ENCODE measurements at places on chromosomes 2 and 18. TPM values are rescaled to one million over a fixed set of nuclear protein-coding genes. Genes with fewer than 3 reads are reported as not detected.

DNA sequence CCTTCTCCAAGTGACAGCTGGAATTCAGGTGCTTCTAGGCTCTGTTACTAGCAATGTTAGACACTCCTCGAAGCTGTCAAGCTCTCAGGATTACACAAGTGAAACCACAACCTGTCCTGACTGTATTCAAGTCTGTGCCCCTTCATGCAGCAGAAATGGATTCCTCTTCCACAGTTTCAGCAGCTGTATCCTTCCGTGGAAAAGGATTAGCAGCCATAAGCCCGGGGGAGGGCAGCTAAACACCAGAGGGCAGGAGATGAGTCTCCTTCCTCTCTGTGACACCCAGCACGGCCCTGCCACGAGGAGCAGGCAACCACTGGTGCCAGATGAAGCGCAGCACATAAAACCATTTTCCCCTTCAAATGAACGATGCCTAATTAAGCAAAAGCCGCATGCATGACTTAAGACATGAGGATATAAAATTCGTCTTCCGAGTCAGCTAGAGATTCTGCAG lies 1.2 kb downstream of the ST3GAL5 start:
- H3K27ac ChIP-seq, result no peak overlapping the region
- peaks cover 29% of the 10 kb centered on the region for H3K27me3 ChIP-seq
- H3K4me1 ChIP-seq, result peaks cover 33% of the 10 kb centered on the region
- peaks cover 9% of the 10 kb centered on the region for H3K36me3 ChIP-seq
- H3K4me3 ChIP-seq, result peak overlapping the region; percentile 76

DNA sequence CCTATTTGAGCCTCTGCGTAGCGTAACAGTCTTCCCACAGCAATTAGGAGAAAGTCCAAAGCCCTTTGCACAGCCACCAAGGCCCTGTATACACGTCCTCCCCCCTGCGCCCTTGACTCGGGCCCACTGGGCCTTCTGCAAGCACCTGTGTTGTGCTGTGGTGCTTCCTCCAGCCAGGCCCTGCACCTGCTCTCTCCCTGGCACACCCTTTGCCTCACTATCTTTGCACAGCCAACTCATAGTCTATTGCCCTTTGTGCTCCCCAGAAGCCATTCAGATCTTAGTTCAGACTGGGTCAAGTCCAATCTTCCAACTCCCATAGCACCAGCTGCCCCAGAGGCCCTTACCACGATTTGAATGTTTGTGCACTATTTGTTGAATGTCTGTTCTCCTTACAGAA lies 271.6 kb upstream of the MGAT5 start:
- no peak for DNase-seq
- no peak overlapping the region for H3K27ac ChIP-seq
- 0 out of 2 replicates have a peak, but pooled peaks cover 3% of the 10 kb centered on the region for H3K36me3 ChIP-seq

- no peak overlapping the region for H3K4me3 ChIP-seq
- no peaks in the 10 kb centered on the region for H3K36me3 ChIP-seq
- H3K27ac ChIP-seq, result no peak overlapping the region
- no peaks in the 10 kb centered on the region for H3K27me3 ChIP-seq
These were observed 124.0 kb downstream of the PRELID3A start for GRCh38 chr18:12531749-12532148.

GRCh38 chr2:239258248-239258647 lies 142.6 kb downstream of the HDAC4 start:
- H3K27me3 ChIP-seq, result no peaks in the 10 kb centered on the region
- no peak overlapping the region for H3K27ac ChIP-seq
- no peak for DNase-seq
- H3K4me3 ChIP-seq, result no peak overlapping the region
- peaks cover 34% of the 10 kb centered on the region for H3K4me1 ChIP-seq
- peaks cover 19% of the 10 kb centered on the region for H3K36me3 ChIP-seq

DNA sequence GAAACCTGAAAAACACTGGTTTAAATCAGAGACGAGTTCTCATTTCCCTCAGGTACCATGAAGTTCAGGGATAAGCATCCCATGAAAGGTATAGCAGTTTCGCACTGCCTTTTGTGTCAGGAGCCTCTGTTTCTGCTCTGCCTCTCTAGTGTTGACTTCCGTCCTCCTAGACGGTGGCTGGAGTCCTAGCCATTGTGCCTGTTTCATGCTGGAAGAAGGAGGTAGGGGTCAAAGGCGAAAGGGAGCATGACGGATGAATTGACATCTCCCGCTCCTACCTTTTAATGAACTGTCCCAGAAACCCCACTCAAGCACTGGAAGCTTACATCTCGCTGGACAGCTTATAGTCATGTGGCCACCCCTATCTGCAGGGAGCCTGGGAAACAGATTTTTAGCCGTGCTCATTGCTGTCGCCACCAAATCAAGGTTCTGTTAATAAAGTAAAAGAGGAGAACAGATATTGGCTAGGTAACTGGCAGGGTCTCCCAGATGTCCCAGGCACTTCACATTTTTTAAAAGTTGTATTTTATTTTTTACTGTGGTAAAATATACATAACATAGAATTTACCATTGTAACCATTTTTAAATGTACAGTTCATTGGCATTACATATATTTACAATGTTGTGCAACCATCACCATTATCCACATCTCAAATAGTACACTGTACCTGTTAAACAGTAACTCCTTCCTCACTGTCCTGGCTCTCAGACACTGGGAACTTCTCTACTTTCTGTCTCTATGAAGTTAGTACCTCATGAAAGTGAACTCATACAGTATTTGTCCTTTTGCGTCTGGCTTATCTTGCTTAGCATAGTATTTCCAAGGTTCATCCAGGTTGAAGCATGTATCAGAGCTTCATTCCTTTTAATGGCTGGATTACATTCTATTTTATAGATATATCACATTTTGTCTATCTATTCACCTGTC lies 55.0 kb upstream of the CTLA4 start:
- no peak for DNase-seq
- no peak overlapping the region for H3K27ac ChIP-seq
- peaks cover 11% of the 10 kb centered on the region for H3K4me1 ChIP-seq
- H3K4me3 ChIP-seq, result no peak overlapping the region
- no peaks in the 10 kb centered on the region for H3K36me3 ChIP-seq

DNA sequence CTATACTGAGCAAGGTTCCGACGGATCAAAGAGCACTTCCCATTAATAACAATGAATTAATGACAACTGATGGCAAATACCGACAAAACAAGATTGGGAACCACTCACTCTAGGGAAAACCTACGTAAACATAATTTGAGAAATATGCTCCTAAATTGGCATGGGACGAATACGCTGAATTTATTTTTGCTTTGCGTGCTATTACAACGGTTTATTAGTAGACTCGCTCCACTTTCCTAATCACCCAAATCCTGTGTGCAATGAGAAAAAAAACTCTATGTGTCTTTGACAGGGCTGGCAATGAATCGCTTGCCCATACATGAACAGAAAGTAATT lies 536 bp upstream of the SLC25A12 start:
- no peak overlapping the region for H3K27ac ChIP-seq
- DNase-seq, result no peak
- peak overlapping the region; percentile 93 for H3K4me3 ChIP-seq
- H3K36me3 ChIP-seq, result peaks cover 8% of the 10 kb centered on the region

The SP140 gene
- 0.16 TPM for total RNA-seq

DNA sequence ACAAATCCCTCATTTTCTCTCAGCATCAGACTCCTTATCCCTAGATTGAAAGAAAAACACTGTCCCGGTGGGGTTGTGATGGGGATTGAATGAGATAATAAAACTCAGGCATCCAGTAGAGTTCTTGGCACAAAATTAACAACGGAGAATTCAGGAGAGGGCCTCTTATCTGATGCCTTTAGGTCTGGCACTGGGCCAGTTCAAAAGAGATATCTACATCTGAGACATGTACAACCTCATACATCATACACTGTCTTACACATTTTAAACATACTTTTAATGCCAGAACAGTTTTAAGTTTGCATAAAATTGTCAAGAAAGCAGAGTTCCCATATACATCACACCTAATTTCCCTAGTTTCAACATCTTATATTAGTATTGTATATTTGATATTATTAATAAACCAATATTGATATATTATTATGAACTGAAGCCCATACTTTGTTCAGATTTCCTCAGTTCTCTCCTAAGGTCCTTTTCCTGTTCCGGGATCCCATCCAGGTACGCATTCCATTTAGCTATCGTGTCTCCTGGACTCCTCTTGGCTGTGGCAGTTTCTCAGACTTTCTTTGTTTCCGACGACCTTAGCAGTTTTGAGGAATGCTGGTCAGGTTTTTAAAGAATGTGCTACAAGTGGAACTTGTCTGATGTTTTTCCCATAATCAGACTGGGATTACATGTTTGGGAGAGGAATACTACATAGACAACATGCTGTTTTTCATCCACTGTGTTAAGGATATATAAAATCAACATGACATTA lies 27.8 kb downstream of the NXPH2 start:
- no peak overlapping the region for H3K4me3 ChIP-seq
- H3K36me3 ChIP-seq, result peaks cover 4% of the 10 kb centered on the region
- no peak for DNase-seq
- H3K27me3 ChIP-seq, result no peaks in the 10 kb centered on the region
- H3K27ac ChIP-seq, result no peak overlapping the region
- peaks cover 19% of the 10 kb centered on the region for H3K4me1 ChIP-seq

DNA sequence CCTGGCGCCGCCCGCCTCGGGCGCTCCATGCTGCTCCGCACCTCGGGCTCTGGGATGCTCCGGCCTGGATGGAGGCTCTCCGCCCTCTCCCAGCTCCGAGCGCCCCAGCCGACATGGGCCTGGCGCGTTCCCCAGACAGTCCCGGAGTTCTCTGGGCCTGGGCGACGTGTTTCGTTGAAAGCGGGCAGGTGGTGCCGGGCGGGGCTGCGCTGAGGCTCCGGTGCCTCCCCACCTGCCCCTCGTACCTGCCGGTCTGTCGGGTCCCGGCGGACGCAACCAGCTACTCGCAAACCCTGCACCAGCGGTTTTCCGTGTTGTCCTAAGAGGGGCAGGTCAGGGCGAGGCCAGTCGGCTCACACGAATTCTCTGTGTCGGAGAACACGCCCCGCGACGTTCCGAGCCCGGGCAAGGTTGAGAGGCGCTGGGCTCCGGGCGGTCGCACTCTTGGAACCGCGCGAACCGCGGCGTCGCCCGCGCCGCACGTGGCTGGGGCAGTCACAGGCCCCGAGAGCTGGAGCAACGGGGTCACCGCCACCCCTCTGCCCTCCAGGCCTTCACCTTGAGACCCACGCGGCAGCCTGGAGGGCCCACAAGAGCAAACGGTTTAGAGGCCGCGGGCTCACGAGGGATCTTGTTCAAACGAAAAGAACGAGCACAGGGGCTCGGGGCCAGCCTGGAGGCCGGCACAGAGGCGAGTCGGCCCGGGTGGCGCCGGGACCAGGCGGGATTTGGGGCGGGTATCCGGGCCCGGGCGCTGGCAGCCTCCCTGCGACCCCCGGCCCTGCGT lies 4.2 kb upstream of the SIX2 start:
- H3K27me3 ChIP-seq, result peaks cover 89% of the 10 kb centered on the region
- H3K4me3 ChIP-seq, result peak overlapping the region; percentile 57
- peak; percentile 48 for DNase-seq
- no peak overlapping the region for H3K27ac ChIP-seq
- H3K36me3 ChIP-seq, result no peaks in the 10 kb centered on the region

The ICOS gene
- 0.07 TPM for total RNA-seq

DNA sequence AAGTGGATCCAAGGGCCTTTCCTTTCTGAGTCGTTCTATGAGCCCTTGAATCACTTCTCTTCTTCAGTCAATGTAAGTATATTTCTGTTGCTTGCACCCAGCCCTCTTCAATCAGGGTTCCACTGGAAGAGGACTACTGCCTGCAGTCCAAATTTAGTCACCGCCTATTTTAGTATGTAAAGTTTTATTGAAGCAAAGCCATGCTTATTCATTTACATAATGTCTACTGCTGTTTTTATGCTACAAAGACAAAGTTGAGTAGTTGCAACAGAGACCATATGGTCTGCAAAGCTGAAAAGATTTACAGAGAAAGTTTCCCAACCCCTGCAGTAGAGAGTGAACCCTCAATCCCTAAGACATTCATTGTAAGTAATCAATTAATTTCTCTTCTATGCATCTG lies 332.5 kb upstream of the TNP1 start:
- DNase-seq, result no peak
- H3K36me3 ChIP-seq, result peaks cover 5% of the 10 kb centered on the region
- peaks cover 4% of the 10 kb centered on the region for H3K27me3 ChIP-seq
- peaks cover 6% of the 10 kb centered on the region for H3K4me1 ChIP-seq
- H3K27ac ChIP-seq, result no peak overlapping the region

DNA sequence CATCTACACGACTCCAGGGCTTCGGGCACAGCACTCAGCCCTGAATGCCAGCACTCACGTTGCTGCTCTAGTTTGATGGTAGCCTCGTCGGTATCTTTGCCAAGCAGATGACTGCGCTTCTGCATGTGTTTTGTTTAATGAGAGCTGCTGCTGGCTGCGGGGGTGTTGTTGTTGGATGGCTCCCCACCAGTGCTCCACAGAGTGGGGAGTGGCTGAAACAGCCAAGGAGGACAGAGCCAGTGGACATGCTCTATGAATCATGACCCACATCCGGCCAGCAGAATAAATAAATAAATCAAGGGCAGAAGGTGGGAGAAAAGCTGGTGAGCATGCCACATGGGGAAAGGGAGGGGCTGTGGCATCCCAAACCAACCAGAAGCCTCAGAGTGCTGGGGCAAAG lies 131.2 kb upstream of the SOX11 start:
- no peak overlapping the region for H3K27ac ChIP-seq
- no peak for DNase-seq
- peaks cover 28% of the 10 kb centered on the region for H3K27me3 ChIP-seq
- H3K4me1 ChIP-seq, result no peaks in the 10 kb centered on the region
- H3K36me3 ChIP-seq, result peaks cover 73% of the 10 kb centered on the region

The SNTG2 gene
- total RNA-seq, result 27.8 TPM

DNA sequence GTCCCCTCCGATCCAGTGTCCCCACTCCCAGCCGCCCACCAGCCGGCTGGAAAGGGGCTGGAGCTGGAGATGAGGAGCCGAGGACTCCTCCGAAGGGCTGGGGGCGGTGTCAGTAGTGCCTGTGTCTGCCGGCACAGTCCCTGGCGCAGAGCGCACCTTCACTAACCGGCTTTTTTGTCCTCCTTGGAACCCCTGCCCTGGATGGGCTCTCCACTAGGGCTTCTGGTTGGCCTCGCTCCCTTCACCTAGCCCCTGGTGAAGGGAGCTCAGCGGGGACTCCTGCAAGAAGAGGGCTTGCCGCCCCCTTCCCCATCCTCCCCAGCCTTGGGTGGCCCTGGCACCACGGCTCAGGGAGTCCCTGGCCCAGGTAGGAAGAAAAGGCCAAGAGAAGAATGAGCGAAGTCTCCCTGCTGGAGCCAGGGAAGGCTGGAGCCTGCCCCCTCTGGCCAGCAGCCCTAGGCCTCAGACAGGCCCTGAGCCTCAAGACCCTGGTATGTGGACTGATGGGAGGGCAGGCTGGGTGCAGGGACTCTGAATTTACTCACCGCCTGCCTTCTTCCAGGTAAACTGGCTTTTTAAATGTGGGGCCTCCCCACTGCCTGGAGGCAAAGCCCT lies 570 bp upstream of the ECEL1 start:
- H3K27me3 ChIP-seq, result peaks cover 66% of the 10 kb centered on the region
- no peaks in the 10 kb centered on the region for H3K36me3 ChIP-seq
- peak; percentile 61 for DNase-seq
- no peak overlapping the region for H3K27ac ChIP-seq

DNA sequence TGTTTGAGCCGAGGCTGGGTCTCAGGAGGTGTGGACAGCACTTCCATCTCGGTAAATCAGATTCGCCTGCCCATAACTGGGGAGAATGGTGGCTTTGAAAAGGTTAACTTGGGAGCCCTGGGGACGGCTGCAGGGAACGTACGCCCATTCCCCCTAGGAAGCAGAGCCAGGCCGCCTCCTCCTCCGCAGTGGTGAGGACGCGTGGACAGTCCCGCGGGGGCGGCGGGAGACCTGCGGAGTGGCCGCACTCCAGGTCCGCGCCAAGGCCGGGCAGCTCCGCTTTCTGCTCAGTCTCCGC lies 845 bp upstream of the MYCN start:
- H3K4me1 ChIP-seq, result peaks cover 51% of the 10 kb centered on the region
- 0 out of 2 replicates have a peak overlapping the region, but pooled peaks have one; percentile 75 for H3K27ac ChIP-seq
- H3K4me3 ChIP-seq, result peak overlapping the region; percentile 94
- H3K27me3 ChIP-seq, result no peaks in the 10 kb centered on the region
- DNase-seq, result peak; percentile 82

The EML6 gene
- 2.5 TPM for total RNA-seq
